Stimulated activated CD4-positive, alpha-beta T cell treated with anti-CD3 and anti-CD28 coated beads, Interleukin-2, amount 100 ng/mL, for 24 hours (primary cell): ENCODE measurements at places on chromosomes 2 and 18.

DNA sequence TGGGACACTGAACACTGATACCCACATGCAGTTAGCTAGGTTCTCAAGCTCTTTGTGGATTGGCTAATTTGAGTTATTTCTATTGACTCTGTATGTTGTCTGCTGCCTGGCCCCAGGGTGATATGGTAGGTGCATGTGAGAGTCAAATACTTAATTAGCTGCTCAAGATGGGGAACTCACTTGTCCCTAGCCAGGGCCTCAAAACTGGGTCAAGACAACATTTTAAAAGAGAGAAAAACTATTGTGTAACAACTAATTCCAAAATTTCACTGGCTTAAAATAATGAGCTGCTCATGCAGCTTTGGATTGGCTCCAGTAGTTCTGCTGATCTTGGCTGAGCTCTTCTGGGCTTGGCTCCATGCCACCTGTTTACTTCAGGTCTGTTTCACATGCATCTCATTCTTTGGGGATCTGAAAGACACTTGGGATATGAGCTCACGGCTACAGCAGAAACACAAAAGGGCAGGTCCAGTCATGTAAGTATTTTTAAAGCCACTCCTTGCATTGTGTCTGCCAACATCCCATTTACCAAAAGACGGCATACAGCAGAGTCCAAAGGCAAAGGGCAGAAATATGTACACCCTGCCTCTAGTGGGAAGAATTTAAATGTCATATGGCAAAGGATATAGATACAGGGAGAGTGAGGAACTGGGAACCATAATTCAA, 716.8 kb downstream of the SUCLG1 start:
- no peak for DNase-seq

DNA sequence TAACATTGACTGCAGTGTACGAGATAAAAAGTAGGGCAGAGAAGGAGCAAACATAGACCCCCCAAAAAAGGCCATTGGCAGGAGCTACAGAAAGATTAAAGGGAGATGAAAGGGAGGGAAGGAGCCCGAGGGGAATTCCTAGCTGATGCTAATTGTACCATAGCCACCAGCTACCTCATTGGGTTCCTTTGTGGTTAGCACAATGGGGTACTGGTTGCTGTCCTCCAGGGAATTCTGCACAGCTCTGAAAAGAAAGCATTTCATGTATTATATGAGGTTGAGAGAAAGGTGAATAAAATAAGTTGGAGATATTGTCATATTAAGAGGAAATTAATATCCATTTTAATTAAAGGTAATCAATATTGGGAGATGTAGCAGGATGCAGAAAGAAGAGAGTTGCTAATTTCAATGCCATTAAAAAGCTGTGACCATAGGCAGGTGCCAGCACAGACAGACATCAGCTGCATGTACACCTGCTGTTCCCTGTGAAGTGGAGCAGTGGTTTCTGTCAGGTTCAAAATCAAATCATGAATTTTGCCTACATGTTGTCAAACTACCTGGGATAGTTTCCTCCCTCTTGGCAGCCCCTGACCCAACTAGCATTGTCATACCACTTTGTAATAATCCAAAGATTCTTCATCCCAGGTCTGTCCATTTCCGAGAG, 185.4 kb upstream of the DLGAP1 start:
- no peak for DNase-seq

DNA sequence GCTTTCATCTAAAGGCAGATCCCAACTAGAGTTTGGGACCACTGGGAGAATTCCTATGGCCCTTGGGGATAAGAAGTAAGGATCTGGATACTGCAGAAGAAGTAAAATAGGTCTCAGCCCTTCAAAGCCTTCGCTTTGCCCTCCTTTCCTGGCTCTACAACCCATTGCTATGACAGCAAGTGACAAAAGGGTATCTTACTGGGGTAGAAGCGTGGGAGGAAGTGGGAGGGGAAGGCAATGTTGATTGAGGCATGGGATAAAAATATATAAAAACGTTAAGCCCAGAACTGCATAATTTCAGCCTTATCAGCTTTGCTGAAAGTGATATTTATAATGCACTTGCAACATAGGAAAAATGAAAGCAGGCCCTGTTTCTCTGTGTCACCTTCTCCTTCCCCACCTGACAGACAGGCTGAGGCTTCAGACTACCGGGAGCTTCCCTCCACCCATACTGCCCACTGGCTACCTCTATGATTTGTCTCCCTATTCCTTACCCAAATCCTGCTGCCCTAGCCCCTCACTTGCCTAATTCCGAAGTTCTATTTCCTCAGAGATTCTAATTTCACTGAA, 14.9 kb upstream of the SOS1 start:
- DNase-seq, result no peak

GRCh38 chr2:106165029-106165428, 29.1 kb downstream of the UXS1 start:
- DNase-seq, result no peak

GRCh38 chr2:164719996-164720941, 99.0 kb upstream of the GRB14 start:
- DNase-seq, result no peak

DNA sequence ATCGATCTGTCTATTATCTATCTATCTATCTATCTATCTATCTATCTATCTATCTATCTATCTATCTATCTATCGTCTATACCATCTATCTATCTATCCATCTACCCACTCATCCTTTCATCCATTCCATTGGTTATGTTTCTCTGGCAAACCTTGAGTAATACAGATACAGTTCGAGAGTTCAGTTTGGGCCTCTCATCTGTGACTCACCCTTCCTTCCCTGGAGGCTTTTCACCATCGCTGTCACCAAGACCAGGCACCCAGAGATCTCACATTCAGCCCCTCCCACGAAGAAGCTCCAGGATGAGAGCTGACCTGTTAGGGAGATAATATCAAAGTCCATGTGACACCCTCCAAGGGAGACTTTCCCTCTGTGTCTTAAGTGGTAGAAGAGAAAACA, 164.1 kb upstream of the CELF4 start:
- DNase-seq, result no peak

- DNase-seq, result no peak
These were observed 118.8 kb downstream of the MGAT5 start for GRCh38 chr2:134372611-134373131.

DNA sequence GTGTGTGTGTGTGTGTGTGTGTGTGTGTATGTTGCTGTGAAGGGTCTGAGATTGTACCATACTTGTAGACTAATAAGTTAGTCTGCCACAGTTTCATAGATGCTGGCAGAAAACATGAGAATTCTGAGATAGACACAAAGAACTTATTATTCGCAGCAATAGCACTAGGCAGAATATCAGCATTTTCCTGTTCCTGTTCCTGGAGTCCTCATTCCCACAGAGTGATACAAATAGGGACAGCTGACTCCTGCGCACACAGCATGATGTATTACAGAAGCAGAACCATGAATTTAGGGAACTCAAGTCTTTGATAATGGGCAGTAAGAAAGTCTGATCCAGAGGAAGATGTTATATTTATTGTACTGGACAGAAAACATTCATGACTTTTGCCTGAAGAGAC, 1466.3 kb downstream of the DPP10 start:
- DNase-seq, result no peak

- DNase-seq, result no peak
These were observed 159.3 kb downstream of the PTH2R start for GRCh38 chr2:208565690-208566416.

- DNase-seq, result no peak
These were observed 69.3 kb upstream of the MEX3C start for GRCh38 chr18:51266773-51267172.

DNA sequence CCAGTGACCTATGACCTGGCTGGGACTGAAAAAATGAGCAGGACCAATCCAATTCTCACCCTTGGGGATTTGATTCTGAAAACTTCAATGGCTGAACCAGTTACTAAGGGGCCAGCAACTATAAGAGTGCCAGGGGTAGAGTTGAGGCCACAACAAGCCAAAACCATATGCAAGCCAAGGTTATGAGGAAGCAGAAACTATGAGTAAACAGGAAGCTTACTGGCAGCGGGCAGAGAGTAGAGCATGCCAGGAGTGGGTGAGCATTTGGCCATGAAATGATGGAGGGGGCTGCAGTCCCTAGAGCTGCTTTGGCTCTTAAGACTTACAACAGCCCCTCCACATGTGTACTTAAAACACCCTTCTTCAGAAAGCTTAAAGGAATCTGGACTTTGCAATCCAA, 82.4 kb downstream of the RBMS1 start:
- DNase-seq, result no peak

DNA sequence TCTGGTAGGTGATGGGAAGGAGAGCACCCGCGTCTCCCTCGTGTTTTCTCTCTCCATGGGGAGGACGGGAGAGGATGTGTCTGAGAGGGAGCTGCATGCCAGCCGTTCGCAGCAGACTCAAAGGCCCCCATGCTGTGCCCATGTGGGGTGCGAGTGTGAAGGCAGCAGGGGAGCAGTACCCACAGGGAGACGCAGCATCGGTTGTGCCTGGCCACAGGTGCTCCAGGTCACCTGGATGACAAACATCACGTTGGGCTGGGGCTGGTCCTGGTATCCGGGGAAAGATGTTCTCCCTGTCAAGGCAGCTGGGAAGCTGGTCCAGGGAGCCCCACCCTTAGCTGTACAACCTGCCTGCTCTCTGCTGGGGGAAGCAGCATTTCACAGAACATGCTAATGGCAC, 119.5 kb upstream of the SALL3 start:
- DNase-seq, result no peak

DNA sequence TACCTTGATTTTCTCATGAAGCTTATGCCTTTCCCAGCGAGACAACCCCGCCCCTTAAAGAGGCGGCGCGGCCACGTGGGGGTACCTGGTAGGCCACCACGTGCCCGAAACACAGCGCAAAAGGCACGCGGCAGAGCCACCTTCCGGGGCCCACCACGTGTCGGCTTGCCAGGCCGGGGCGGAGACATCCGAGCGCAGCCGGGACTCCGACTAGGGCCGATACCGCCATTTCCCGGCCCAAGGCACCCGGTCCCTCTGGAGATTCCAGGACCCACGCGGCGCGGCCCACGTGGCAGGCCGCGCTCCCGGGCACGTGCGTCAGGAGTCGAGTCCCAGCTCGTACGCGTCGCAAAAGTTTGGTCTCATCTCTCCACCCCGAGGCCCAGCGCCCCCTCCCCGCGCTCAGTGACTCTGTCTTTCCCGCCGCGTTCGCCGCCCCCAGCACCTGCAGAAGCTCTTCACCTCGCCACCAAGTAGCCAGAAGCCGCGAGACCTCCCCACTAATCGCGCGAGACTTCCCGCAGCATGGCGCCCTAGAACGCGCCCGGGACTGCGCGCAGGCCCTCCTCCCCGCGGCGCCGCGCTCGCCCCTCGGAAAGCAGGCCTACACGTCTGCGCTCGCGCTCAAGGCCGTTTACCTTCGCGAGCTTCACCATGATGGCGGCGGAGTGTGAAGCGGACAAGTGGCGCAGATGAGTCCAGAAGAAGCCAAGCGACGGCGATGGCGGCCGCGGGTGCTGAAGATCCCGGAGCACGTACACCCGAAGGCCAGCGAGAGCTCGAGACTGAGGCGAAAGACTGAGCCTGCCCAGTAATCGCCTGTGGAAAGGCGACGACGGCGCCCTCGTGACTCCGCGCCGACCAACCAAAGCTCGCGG, at the start of gene NCL:
TSS of gene NCL (minus strand) at position 787 of the 878 bp plus-strand sequence. CDS start at position 656, 131 bp downstream.
- peak; percentile 85 for DNase-seq

GRCh38 chr2:141439524-141439923, 691.3 kb downstream of the LRP1B start:
- no peak for DNase-seq

DNA sequence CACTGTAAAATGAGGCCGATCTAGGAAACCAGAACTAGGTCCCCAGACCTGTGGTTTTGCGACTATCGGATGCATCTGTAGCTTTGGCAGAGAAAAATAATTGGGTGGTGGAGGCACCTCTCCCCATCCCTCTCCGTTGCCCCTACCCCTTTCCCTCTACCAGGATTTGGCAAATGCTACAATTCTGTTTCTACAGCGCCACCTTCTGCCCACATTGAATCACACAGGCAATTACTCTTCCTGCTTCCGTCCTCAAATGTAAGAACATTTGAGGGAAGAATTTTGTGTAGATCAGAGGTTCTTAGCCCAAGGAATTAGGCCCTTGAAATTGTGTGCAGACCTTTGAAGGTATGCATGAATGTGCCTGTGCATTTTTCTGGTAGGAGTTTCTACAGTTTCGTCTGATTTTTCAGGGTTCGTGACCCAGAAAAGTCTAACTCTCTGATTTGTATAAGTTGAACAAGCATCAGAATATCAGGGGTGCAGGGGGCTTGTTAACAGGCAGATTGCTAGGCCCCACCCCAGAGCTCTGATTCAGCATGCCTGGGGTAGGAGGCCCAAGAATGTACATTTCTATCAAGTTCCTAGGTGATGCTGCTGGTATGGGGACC, 11.2 kb downstream of the ATP6V1B1 start:
- peak; percentile 63 for DNase-seq

- DNase-seq, result no peak
These were observed 154.9 kb upstream of the SOX11 start for GRCh38 chr2:5537180-5537688.

GRCh38 chr2:198874472-198874858, 583.3 kb downstream of the SATB2 start:
- no peak for DNase-seq

- DNase-seq, result no peak
These were observed 10.6 kb downstream of the MGAT4A start for GRCh38 chr2:98720286-98720685.

DNA sequence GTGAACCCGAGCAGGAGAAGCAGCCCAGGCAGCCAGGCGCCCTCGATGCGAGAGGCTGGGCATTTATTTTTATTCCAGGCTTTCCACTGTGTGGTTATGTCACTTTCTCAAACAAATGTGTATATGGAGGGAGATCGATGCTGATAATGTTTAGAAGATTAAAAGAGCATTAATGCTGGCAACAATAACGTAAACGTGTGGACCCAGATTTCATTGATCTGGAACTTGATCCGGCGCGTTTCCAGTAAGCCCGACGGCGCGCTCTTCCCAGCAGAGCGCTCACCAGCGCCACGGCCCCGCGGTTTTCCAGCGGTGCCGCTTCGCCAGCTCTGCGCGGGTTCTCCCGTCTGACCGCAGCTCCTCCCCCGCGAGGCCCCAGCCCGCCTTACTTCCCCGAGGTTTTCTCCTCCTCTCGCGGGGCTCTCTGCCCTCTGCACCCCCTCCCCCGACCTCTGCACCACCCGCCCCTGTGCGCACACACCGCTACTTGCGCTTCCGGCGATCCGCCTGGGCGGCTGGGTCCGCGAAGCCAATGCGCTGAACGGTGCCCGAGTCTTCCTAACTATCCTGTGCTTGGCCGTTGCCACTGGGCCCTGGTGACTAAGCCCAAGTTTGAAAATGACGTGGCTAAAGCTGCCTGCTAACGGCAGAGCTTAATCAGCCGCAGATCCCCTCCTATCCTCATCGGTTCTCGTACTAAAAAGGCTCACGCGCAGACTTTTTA, 6.1 kb downstream of the ONECUT2 start:
- peak; percentile 41 for DNase-seq

GRCh38 chr2:23420091-23420839, 35.3 kb downstream of the KLHL29 start:
- no peak for DNase-seq
